Activated CD8-positive, alpha-beta memory T cell treated with anti-CD3 and anti-CD28 coated beads, Interleukin-2, amount 50 U/mL, for 4 hours (primary cell): ENCODE measurements at places on chromosomes 12 and 14.

- DNase-seq = no peak
These were observed 561.9 kb downstream of the CCER1 start for GRCh38 chr12:90393089-90393488.

- no peak for DNase-seq
These were observed 32.6 kb downstream of the SLC35F4 start for GRCh38 chr14:57833323-57833722.

- DNase-seq = no peak
These were observed 300.8 kb downstream of the APAF1 start for GRCh38 chr12:98945864-98946263.

GRCh38 chr12:11584221-11584855 is 65.1 kb upstream of the ETV6 start:
- DNase-seq = no peak

DNA sequence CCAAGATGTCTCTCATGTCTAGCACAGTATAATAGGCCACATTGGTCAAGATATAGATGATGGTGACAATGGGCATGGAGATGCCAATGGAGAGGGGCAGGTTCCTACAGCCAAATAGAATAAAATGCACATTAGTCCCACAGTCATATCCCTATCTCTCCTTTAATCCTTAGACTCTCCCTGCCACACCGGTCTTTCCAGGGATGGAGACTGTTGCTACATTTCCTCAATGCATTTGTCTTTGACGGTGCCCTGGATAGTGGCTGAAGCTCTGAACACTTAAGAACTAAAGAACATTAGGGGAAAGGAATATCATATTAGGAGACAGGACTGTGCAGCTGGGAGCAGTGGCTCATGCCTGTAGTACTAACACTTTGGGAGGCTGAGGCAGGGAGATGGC is 9.7 kb downstream of the OXA1L start:
- DNase-seq = no peak

DNA sequence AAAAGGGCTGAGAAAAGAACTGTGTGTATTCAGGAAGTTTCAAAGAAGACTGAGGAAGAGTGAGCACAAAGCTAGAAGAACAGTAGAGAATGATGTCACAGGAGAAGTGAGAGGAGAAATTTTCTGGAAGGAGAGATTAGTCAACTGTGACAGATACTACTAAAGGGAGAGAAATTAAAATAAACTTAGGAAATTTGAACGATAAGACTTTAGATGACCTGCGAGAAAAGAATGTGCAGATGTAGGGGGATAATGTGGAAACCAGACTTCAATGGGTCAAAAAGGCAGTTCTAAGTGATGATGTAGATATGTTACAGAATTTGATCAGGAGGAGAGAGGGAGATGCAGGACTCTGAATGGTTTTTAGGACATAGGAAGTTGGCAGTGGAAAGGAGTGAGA is 287.4 kb downstream of the SYT1 start:
- no peak for DNase-seq

- no peak for DNase-seq
These were observed 13.9 kb downstream of the ACVRL1 start for GRCh38 chr12:51921017-51921725.

GRCh38 chr12:65195387-65196055 is 26.1 kb downstream of the LEMD3 start:
- DNase-seq = no peak

- DNase-seq = no peak
These were observed 11.7 kb upstream of the ITGB7 start for GRCh38 chr12:53218551-53219291.

- no peak for DNase-seq
These were observed 208.2 kb downstream of the KIF26A start for GRCh38 chr14:104346608-104347007.

DNA sequence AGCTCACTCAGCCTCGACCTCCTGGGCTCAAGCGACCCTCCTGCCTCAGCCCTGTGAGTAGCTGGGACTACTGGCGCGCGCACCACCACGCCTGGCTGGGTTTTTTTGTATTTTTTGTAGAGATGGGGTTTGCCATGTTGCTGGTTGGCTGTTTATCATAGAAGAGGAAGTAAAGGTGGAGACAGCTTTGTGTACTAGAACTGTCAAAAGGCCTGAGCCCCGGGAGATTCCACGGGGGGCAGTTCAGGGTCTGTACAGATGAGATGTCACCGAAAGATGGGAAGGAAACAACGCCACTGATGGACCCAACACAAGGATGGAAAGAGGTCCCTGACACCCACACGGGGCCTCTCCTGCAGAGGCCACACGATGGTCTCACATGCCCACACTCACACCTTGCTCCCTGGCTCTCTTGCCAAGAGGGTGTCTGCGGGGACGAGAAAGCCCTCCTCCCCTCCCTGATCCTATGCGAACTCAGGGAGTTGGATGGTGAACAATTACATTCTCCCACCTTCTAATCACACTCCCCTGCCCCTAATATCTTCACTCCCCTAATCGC is 66.6 kb downstream of the KDM2B start:
- DNase-seq = no peak

DNA sequence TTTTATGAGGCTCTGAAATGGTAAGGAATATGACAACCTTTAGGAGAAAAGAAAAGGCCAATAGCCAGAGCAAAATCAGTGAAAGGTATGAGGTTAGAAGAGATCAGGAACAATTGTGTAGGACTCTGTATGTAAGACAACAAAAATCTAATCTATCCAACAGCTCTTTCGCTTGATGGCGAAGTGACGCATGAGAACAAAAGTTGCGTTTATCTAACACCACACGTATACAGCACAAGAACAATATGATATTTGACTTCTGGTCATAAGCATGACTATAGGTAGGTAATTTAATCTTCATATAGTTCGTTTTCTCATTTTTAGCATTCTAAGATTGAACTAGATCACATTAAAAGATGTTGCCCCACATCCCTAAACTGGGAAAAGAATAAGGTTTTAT is 1.5 kb downstream of the CLECL1 start:
- no peak for DNase-seq

DNA sequence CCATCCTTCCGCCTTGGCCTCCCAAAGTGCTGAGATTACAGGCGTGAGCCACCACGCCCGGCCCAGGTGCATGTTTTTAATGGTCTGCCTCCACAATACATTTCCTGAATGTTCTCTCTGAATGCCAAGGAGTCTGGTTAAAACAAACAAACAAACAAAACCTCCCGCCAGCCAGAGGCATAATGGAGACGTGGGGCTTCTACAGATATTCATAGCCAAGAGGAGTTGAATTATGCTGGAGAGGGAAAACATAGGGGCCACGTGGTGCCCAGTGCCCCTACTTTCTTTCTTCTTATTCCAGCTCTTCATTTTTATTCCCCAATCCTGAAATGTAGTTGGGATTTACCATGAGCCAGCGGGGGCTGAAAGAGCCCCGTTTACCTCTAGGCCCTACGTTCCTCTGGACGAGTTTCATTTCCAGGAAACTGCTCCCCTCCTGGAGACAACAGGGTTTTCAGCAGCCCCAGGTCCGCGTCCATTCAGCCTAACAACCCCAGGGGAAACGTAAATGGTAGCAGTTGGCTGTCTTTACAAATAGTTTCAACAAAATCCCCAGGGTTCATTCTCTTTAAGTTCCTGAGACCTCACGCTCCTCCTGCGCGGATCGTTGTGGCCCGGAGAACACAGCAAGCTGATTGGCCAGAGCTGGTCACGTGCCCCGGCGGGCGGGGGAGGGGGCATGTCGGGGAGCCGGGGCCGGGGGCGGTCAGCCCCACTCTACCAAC is 108.5 kb upstream of the ESRRB start:
- no peak for DNase-seq

DNA sequence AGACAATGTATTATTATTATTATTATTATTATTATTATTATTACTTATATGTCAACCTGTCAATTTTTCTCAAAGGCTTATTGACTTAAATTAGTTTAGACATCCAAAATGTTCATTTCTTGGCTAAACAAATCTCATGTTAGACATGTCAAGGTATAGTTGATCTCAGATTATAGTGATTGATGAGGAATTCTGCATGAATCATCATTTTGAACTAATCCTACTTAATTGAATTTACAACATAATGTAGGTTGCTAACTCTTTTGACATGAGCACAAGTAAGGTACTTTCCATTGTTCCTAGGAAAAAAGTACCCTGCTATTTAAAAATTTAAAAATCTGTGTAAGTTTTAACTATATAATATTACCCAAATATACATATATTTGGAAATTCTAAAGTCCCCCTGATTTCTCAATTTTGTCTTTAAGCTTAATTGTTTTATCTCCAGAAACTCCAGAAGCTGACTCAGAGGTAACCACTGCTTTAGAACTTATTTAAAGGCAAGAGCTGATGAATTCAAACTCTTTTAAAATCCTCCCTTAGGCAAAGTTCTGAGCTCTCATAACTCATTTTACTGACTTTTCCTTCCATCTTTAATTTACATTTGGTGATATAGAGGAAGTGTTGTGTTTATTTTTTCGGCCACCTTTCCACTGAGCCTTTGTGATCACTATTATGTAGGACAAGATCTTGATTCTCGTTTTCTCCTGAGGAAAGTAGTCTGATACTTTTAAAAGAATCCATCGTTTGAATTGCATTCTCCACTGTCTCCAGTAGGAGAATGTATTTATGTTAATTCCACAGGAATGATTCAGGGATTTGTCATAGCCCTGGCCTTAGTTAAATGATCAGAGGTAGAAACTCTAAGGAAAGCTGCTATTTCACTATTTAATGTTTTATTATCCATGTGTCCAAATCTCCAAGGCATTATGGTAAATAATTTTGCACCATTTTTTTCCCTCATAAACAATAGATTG is 1304.5 kb downstream of the AACS start:
- no peak for DNase-seq

DNA sequence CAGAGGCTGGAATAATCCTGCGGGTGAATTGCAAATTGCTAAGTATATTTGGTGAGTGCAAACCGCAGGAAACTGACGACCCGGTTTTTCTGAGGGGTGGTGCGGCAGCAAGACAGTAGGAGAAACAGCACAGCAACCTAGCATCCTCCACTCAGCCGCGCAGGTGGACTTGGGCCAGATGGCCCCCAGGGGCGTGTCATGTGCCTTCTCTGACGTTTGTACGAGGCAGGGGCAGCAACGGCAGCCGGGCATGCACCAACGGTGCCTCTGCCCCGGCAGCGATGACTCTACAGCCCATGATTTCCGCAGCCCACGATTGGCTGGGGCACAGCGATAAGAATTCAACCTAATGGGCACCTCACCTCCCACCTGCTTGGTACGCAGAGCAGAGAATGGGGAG is 11.1 kb upstream of the CLEC2A start:
- DNase-seq = peak; percentile 16

DNA sequence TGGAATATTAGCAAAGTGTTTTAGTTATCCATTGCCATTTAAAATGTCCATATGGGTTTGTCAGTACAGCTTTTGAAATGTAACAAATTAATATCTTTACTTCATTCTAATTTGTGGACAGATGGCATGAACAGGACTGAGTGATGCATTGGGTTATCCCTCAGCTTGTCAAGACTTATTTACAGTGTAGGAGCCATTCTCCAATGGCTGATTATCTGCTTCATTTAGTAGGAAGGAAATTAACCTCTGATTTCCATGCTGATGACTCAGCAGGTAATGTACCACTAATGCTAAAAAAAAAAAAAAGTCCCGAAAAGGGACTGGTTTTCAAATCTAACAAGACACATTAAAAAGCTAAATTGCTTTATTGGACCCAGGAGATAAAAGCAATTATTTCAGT is 1149.0 kb upstream of the USP15 start:
- no peak for DNase-seq
